Cardiac fibroblast (primary cell): ENCODE measurements at places on chromosomes 13 and 19.

GRCh38 chr19:4108767-4109625 lies 14.9 kb downstream of the MAP2K2 start:
- no peak for DNase-seq

DNA sequence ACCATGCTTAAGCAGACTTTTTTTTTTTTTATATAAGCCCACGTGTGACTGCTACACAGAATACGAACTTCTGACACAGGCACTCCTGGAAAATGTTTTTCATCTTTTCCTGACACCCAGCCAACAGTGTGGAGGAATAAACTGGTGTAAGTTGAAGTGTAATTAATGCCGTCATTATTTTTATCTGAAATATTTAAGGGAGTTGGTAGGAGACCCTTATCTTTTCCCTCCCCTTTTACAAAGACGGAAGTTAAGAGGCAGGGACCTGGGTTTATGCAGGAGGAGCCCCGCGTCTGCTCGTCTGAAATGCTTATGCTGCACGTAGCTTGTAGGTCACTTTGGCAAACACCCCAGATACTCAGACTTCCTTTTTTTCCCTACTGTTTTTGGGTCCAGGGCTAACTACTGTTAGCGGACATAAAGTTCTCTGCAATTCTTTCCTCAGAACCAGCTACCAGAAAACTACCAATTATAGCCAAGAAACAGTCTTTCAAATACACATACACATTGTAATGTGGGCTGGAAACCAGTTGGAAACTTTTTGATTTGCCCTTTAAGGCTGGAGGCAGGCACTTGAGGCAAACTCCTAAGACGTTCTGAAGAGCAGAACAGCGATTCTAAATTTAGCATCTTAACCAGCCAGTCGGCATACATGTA lies 50.8 kb downstream of the EFNB2 start:
- DNase-seq, result peak; percentile 45

DNA sequence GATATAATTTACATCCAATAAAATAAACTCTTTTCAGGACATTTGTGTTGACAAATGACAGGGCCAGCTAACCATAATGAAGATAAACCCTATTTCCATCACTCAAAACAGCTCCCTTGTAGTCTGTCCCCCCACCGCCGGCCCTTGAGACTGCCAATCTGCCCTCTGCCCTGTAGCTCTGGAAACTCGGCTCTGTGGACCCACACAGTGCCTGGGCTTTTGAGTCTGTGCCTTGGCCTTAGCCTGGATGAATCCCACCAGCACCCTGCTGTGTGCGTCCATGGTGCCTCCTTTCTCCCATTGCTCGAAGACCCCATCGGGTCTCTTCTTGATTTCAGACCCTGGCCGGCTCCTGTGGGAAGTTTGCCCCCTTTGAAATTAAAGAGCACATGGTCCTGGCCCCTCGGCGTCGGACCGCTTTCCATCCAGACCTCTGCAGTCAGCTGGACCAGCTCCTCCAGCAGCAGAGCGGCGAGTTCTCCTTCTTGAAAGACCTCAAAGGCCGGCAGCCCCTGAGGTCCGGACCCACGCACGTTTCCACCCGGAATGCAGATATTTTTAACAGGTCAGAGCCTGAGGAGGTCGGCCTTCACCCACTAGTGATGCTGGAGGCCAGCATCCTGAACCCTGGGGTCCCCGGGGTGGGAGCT lies 26.0 kb downstream of the CHAF1A start:
- DNase-seq, result no peak

GRCh38 chr13:111040830-111041229 lies 74.3 kb upstream of the ARHGEF7 start:
- no peak for DNase-seq

GRCh38 chr19:55344444-55344843 lies 4.8 kb downstream of the KMT5C start:
- no peak for DNase-seq

GRCh38 chr19:46985542-46986415 lies 33.9 kb upstream of the NPAS1 start:
- no peak for DNase-seq

GRCh38 chr19:48680436-48681126 lies 7.8 kb upstream of the NTN5 start:
- DNase-seq, result no peak

DNA sequence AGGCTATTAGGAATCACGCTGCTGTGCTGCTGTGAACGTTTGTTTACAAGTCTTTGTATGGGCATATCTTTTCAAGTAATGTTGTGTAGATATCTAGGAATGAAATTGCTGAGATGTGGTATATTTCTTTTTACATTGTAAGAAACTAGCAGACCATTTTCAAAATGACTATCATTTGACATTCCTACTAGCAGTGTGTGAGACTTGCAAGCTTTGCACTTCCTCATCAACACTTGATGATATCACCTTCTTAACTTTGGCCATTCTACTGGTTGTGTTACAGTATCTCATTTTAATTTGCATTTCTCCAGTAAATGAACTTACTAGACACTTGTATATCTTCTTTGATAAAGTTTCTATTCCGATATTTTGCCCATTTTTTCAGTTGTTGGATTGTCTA lies 12.1 kb downstream of the METTL21C start:
- no peak for DNase-seq

- DNase-seq, result no peak
These were observed 113.2 kb downstream of the KCNRG start for GRCh38 chr13:50128428-50128931.

GRCh38 chr13:28179974-28180373 lies 41.6 kb downstream of the PAN3 start:
- DNase-seq, result no peak

- no peak for DNase-seq
These were observed 137.3 kb downstream of the KDM4B start for GRCh38 chr19:5106191-5106726.

DNA sequence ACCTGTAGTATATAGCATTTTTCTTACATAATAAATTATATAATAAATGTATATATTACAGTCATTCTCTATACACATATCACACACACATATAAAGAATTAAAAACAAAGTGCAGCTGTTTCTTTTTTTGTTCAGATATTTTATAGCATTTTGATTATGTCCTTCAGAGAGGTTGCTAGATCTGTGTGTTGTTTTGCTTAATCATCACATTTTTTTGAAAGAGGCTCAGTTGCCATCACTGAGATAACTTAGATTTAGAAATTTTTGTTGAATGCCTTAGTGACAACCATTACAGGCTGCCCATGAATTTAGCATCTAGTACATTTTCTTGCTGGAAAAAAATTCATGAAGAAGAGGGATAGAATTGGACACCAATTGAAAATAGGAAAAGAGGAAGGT lies 545.2 kb upstream of the PCDH9 start:
- DNase-seq, result no peak

DNA sequence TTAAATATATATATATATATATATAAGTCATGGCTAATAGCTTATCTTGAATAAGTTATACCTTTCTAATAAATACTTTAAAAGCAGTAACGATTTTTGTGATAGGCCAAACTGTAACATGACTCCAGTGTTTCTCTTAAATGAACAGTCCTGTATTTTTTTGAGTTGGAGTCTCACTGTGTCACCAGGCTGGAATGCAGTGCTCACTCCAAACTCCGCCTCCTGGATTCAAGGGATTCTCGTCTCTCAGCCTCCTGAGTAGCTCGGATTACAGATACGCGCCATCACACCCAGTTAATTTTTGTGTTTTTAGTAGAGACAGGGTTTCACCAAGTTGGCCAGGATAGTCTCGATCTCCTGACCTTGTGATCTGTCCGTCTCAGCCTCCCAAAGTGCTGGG lies 814.2 kb upstream of the SLITRK5 start:
- DNase-seq, result no peak

DNA sequence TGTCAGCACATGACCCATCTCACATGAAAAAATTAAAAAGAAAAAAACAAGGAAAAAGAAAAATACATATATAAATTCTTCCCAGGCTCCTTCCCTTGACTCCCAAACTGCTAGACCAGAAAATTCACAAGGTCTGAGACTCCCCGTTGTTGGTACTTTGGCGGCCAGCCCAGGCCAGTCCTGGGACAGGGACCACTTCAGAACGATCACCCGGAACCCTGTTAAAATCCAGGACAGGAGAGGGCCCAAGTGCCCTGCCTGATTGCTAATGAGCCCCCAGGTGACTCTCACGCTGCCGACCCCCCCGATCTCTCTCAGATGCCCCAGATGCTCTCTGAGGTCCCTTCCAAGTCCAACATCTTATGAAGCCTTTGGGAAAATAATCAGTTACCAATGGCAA lies 107.2 kb downstream of the COL4A2 start:
- no peak for DNase-seq

- DNase-seq, result no peak
These were observed 5.8 kb downstream of the PLPPR3 start for GRCh38 chr19:815775-816499.

DNA sequence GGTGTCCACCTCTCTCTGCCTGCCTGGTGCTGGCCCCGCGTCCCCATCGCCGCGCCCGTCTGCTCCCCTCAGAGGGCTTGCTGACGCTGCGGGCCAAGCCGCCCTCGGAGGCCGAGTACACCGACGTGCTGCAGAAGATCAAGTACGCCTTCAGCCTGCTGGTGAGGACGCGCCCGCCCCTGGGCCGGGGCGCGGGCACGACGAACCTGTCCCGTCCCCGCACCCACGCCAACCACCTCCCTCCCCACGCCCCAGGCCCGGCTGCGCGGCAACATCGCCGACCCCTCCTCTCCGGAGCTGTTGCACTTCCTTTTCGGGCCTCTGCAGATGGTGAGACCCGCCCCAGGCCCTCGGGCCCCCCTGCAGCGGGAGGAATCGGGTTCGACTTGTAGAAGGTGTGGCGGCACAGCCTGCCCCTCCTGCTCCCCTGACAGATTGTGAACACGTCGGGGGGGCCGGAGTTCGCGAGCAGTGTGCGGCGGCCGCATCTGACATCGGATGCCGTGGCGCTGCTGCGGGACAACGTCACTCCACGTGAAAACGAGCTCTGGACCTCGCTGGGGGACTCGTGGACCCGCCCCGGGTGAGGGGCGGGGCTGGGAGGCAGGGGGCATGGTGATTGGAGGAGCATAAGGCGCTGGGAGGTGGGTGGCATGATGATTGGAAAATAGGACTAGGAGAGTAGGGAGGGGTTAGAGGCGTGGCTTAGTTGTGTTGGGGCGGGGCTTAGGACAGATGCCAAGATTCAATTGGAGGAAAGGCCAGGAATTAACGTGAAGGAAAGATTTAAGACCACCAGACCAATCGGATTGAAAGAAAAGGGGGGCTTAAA lies 6.6 kb downstream of the EPS8L1 start:
- DNase-seq, result peak; percentile 61

DNA sequence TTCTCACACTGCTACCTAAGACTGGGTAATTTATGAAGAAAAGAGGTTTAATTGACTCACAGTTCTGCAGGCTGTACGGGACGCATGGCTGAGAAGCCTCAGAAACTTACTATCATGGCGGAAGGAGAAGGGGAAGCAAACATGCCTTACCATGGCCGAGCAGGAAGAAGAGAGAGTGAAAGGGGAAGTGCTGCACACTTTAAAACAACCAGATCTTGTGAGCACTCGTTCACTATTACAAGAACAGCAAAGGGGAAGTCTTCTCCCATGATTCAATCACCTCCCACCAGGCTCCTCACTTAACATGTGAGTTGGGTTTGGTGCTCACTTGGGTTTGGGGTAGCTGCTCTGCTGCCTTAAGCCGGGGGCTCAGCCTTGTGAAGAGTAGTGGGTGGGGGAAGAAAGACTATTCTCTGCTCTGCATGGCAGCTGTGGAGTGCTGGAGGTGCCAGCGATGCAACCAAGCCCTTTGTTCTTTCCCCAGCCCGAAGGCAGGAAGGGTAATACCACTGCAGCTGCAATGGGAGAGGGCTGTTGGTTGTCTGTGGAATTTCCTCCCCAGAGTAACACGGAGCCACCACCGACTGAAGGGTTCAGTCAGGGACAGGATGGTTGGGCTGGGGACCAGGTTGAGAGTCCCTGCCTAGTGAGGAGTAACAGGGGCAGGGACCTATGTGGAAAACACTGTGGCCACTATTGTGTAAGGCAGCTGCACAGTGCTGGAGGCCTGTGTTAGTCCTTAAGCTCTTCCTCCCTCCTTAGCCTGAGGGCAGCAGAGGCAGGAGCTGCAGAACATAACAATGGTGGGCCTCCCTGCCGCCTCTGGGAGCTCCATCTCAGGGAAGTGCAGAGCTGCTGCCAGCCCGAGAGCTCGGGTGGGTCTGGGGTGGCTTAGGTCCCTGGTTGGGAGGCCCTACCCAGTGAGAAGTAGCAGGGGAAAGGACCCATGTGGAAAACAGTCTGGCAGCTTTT lies 1262.5 kb downstream of the EFNB2 start:
- DNase-seq, result no peak

- peak; percentile 54 for DNase-seq
These were observed 5.8 kb downstream of the KBTBD7 start for GRCh38 chr13:41188584-41188983.

DNA sequence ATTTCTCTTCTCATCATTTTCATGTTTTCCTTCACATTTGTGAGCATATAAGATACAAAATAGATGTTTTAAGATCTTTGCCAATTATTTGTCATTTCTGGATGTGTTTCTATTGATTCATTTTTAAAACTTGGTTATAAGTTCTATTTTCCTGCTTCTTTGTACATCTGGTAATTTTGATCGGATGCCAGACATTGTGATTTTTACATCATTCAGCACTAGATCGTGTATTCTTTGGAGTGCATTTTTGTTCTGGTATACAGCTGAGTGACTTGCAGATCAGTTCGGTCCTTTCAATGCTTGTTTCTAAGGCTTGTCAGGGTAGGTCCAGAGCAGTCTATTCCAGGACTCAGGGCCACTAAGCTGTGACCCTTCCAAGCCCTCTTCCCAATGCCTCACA lies 198.2 kb downstream of the KLF12 start:
- DNase-seq, result peak; percentile 33

GRCh38 chr19:8045872-8046568 lies 6.5 kb upstream of the CCL25 start:
- DNase-seq, result no peak

- DNase-seq, result no peak
These were observed 343.7 kb upstream of the ARGLU1 start for GRCh38 chr13:106911627-106912026.

DNA sequence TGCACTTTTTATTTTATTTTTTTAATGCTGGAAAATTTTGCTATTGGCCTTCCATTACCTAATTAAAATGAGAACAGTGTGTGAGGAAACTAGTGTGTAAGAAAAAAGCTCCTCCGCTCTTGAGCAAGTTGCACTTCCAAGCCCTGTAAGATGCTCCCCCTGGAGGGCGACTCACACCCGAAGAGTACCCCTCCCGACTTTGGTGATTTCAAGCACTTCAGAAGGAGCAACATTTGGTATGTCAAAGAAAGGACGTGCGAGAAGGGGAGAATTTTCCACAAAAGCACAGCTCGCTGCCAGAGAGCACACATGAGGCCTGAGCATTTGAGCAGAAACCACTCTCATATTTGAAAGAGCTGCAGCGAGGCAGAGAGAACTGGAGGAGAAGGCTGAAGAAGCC lies 504.4 kb downstream of the FGF9 start:
- no peak for DNase-seq

GRCh38 chr13:99481366-99481765 lies 19.9 kb upstream of the TM9SF2 start:
- no peak for DNase-seq

GRCh38 chr13:100659578-100659977 lies 15.0 kb downstream of the TMTC4 start:
- DNase-seq, result no peak

GRCh38 chr19:8421484-8422461 lies 8.7 kb downstream of the MARCHF2 start:
- DNase-seq, result no peak
